ENCODE measurements at places on chromosomes 16 and 17. TPM values are rescaled to one million over a fixed set of nuclear protein-coding genes. Genes with fewer than 3 reads are reported as not detected.

The SLC38A10 gene
- total RNA-seq, result 72.8 TPM

The DOC2B gene
- total RNA-seq, result 25.1 TPM

- no peak for DNase-seq
- H3K4me1 ChIP-seq, result peaks cover 18% of the 10 kb centered on the region
- H3K27me3 ChIP-seq, result no peaks in the 10 kb centered on the region
Observed at GRCh38 chr17:67364847-67365737, 1.3 kb downstream of the PSMD12 start.

GRCh38 chr16:56121156-56121500, 70.2 kb upstream of the GNAO1 start:
- no peaks in the 10 kb centered on the region for H3K27me3 ChIP-seq
- no peaks in the 10 kb centered on the region for H3K4me1 ChIP-seq
- no peak for DNase-seq
- no peak overlapping the region for H3K4me3 ChIP-seq
- no peaks in the 10 kb centered on the region for H3K36me3 ChIP-seq
- no peak overlapping the region for H3K27ac ChIP-seq

DNA sequence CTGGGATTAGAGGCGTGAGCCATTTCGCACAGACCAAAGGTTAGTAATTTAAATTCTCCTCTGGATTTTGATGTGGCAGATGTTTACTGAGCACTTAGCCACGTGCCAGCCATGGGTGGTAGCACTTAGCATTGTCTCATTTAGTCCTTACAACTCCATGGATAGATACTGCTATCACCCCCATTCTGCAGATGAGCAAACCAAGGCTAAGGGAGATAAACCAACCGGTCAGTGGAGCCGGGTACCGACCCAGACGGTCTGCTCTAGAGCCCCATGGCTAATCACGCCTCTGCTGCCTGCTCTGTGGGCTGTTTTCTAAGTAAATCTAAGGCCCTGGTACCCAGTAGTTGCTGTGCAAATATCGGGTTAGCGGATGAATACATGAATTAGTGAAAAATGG, 12.6 kb upstream of the ADGRG1 start:
- no peak overlapping the region for H3K4me3 ChIP-seq
- H3K36me3 ChIP-seq, result no peaks in the 10 kb centered on the region
- no peak overlapping the region for H3K27ac ChIP-seq
- no peaks in the 10 kb centered on the region for H3K27me3 ChIP-seq
- peak; percentile 7 for DNase-seq
- H3K4me1 ChIP-seq, result peaks cover 17% of the 10 kb centered on the region

The CRYM gene
- total RNA-seq, result not detected

DNA sequence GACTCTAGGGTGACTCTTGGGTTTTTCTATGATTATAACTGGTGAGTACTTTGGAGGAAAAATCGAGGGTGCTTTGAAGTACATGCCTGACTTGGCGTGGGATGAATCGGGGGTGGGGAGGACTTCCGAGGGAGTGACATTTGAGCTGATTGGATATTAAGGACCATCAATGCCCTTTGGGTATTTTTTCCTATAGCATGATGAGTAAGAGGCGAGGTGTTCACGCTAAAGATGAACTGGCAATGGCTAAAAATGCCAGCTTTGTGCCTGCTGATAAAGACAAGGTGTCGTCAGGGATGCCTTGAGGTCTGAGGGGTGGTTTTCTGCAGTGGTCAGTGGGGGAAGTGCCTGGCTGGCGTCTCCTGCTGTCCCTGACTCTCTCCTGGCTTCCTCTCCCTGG, 25.3 kb downstream of the USP43 start:
- no peaks in the 10 kb centered on the region for H3K27me3 ChIP-seq
- H3K36me3 ChIP-seq, result no peaks in the 10 kb centered on the region
- no peak for DNase-seq
- H3K4me1 ChIP-seq, result no peaks in the 10 kb centered on the region

DNA sequence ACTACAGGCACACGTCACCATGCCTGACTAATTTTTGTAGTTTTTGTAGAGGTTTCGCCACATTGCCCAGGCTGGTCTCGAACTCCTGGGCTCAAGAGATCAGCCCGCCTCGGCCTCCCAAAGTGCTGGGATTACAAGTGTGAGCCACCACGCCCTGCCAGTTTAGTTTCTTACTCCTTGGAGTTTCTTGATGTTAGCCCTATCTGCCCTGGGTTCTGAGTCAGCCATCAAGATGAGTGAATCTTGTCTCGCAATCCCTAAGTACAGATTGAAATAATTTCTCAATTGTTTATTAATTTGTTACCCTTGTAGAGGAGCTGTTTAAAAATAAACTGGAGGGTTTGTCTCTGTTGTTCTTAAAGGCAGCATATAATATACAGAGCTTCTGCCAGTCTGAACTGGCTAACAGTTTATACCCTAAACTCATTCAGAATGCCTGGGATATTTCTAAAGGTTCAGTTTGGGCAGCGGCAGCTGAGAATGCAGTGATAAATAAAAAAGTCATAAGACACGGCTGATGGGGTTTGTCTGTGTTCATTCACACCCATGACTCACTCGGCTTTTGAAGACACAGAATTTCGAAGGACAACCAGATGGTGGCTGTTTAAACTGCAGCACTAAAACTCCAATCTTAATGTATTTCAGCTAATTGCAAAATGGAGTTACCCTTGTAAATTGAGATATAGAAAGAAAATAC, 39.6 kb downstream of the GPRC5B start:
- DNase-seq, result no peak
- no peaks in the 10 kb centered on the region for H3K36me3 ChIP-seq
- no peak overlapping the region for H3K27ac ChIP-seq
- no peaks in the 10 kb centered on the region for H3K27me3 ChIP-seq
- no peaks in the 10 kb centered on the region for H3K4me1 ChIP-seq

The PRCD gene
- total RNA-seq, result 3.0 TPM

- H3K4me3 ChIP-seq, result no peak overlapping the region
- no peak overlapping the region for H3K27ac ChIP-seq
- no peaks in the 10 kb centered on the region for H3K27me3 ChIP-seq
Observed at GRCh38 chr17:55717898-55718735, 4.5 kb downstream of the TMEM100 start.

The CPNE7 gene
- 0.46 TPM for total RNA-seq

DNA sequence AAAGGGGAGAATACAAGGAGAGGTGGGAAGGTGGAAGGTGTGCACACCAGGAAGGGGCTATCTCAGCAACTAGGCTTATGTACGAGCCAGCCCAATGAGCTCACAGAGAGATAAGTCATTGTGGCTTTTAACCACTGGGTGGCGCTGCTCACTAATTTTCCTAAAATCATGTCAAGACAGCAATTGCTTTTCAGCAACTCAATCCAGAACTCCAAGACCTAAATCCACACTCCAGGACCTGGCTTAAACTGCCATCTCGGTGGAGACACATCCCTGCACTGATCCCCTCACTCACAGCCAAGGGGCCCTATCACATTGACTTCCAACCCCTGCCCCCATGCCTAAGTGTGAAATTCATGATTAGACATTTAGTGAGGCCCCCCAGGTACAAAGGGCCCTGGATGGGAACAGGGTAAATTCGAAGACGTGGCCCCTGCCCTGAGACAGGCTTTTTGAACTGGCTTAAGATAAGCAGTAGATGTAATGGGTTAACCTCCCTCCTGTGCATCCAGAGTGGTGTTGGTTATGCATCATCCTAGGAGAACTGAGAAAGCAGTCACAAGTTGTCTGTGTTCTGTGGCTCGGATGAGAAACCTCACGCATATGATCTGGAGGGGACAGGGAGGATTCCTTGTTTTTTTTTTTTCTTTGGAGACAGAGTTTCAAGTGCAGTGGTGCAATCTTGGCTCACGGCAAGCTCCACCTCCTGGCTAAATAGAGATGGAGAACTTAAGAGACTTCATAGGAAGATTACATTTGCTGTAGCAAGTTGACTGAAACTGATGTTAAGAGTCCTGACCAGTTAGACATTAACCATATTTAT, 11.5 kb downstream of the CCL16 start:
- peaks cover 7% of the 10 kb centered on the region for H3K4me1 ChIP-seq
- no peak overlapping the region for H3K27ac ChIP-seq
- H3K27me3 ChIP-seq, result no peaks in the 10 kb centered on the region
- peak; percentile 72 for DNase-seq

The HOXB6 gene
- total RNA-seq, result 1.2 TPM

Measured in pancreas (tissue), 10 donors.